MCF 10A (cell line): ENCODE measurements at places on chromosomes 12 and 14. TPM values are rescaled to one million over a fixed set of nuclear protein-coding genes. Genes with fewer than 3 reads are reported as not detected.

The C12orf60 gene
- total RNA-seq: 2.2 and 2.6 TPM in 2 replicates

DNA sequence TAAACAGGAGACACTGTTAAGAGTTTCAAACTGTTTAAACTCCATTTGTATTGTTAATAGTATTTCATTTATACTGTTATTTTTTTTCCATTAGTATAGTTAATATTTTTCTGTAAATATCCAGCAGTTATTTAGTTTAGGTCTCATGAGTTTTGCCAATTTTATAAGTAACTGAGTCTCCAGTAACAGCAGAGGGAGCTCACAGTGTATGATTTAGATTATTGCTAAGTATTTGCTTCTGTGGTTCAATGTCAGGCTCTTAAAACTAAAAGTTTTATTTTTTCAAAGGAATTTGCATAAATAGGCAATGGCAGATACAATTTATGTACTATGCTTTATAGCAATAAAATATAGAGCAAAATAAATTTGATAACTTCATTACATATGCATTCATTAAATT is 209.7 kb downstream of the ATXN7L3B start:
- DNase-seq: peak; percentile 22

- no peak for DNase-seq
Observed at GRCh38 chr12:100388382-100388781, 31.5 kb downstream of the SLC17A8 start.

GRCh38 chr14:89908712-89909450 is 45.6 kb downstream of the EFCAB11 start:
- DNase-seq: peak; percentile 35

The FOXG1 gene
- total RNA-seq: not detected in 2 replicates

The TTC6 gene
- 0.96 and 0.98 TPM in 2 replicates for total RNA-seq

The OR4E2 gene
- total RNA-seq: not detected in 2 replicates

DNA sequence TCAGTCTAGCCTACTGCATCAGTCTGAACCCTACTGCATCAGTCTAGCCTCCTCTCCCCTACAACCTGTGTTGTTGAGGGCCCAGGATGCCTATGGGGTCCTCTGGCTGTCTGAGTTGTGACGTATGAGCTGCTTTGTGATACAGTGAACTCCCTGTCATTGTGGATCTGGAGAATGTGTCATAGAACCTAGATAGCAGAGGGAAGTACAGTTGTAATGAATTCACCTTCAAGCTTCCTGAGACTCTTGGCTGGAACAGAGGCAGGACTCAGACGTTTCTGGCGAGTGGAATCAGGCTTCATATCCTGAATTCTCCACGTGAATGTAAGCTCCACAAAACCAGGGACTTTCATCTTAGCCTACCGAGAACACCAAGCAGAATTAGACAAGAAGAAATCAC is 17.0 kb downstream of the TBK1 start:
- no peak for DNase-seq

The ZDHHC22 gene
- total RNA-seq: not detected in 2 replicates

DNA sequence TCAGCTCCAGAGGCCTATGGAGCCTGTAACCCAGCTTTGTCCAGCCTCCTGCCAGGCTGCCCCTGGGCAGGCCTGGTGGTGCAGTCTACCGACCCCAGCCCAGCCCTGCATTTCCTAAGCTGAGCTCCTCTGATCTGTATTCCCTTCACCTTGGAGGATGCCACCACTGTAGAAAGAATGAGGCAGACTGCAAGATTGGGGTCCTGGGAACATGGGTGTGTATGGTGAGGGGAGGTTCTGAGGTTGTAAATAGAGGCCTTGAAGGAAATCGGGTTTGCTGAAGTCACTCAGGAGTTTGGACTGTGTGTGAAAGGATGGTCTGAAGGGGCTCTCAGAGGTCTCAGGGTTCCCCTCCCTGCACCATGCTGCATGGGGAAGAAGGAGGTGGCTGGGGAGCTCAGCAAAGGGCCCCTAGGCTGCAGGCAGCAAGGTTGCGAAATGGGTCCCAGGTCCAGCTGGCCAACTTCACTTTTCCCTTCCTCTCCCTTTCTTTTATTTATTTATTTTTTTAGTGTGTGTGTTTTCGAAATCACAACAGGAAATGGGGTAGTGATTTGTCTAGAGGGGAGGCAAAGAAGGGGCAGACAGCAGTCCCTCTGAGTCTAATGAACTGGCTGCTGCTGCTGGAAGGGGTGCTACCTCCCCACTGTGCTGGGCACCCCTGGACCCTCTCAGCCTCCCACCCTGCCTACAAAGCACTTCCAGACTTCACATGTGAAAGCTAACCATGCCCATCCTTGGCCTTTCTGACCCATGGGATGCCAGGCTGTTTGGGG is 1.2 kb upstream of the LRP1-AS start:
- DNase-seq: peak; percentile 81

DNA sequence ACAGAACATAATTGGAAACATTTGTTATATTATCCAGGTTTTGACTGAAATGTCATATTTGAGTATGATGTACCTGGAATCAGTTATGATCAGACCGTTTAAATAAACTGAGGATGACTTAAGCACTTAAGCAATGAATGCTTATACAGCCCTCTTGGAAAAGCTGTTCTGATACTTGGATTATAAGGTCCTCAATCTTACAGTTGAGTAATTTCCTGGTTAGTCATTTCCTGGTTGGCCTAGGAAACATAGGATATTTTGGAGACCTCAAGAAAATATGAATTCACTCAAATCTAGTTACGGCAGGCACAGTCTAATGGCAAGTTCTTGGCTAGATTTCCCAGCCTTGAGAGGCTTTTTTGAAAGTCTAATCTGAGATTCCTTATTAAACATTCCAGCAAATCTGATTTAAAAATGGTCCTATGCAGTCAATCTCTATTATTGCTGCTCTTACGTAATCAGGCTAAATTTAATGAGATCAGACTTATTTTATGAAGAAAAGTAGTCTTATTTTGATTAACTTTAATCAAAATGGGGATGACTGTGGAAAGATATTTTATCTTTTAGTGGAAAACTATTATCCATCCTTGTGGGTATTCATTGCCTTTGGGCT is 447.2 kb downstream of the SNAPC1 start:
- peak; percentile 80 for DNase-seq

GRCh38 chr12:112938751-112939150 is 477 bp downstream of the OAS3 start:
- DNase-seq: peak; percentile 15

GRCh38 chr14:101840649-101841369 is 79.3 kb downstream of the PPP2R5C start:
- DNase-seq: no peak

DNA sequence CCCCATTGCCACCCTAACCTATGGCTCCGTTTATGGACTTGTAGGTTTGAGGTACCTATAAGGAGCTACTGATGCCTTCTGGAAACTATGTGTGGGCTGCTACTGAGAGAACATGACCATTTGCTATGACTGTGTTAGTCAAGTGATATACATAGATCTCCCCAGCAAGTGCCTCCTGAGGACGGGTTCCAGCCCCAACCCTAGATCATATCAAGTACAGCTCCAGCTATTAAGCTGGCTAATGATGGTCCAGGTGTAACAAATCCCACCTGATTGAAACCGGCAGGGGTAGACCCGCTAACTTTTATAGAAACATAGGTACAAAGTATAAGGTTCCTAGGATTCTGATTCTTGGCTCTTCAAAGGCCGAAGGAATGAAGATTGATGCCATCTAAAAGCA is 23.7 kb downstream of the NINJ2 start:
- no peak for DNase-seq

DNA sequence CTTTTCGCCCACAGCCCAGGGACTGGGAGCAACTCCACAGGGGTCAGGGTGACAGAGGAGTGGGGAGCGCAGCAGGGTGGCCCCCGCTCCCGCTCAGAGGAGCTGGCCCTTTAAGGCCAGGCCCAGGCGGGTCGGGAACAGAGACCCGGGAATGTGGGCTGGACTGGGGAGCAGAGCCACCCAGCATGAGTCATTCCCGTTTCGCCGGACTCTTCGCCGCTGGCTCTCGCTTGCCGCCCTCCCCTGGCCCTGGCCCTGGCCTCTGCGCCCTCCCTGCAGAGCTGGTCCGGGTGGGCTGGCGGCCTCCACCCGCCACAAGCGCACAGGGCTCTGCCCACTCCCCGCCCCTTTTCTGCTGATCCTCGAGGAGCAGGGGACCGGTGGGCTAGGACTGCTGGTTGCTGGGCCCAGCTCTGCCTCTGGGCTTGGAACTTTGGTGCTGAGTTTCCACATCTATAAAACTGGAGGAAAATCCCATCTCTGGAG is 92.8 kb downstream of the NINJ2 start:
- peak; percentile 92 for DNase-seq

DNA sequence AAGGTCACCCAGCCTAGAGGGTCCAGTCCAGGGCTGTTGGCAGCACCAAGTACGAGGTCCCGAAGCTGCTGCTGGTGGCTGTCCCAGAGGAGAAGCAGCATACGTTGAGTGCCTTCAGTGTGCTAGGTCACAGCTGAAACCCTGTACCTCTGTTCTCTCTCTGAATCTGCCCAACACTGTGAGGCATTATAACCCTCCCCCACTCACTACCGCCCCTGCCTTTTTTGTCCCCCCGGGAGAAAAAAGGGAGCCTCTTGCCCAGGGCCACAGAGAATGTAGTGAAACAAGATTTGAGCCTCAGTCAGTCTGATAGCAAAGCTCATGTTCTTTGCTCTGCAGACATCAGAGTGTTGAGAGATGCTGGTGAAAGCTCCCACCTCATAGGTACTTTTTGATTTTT is 53.4 kb downstream of the PPP2R5C start:
- DNase-seq: no peak

DNA sequence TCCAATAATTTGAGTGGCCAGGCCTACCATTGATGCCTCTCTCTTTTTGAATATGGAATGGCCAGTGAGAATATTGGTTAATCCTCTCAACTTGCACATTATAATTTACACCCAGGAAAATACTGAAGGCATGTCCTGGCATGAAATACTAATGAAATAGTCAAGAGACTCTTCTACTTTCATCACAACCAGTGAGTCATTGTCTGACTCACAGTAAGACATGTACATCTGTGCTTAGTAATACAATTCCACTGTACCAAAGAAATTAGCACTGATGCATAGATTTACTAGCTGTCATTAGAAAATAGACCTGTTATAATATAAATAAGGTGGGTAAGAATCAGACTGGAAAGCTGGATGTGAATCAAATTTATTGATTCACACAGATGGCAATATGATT is 31.6 kb downstream of the KCNC2 start:
- DNase-seq: peak; percentile 97

DNA sequence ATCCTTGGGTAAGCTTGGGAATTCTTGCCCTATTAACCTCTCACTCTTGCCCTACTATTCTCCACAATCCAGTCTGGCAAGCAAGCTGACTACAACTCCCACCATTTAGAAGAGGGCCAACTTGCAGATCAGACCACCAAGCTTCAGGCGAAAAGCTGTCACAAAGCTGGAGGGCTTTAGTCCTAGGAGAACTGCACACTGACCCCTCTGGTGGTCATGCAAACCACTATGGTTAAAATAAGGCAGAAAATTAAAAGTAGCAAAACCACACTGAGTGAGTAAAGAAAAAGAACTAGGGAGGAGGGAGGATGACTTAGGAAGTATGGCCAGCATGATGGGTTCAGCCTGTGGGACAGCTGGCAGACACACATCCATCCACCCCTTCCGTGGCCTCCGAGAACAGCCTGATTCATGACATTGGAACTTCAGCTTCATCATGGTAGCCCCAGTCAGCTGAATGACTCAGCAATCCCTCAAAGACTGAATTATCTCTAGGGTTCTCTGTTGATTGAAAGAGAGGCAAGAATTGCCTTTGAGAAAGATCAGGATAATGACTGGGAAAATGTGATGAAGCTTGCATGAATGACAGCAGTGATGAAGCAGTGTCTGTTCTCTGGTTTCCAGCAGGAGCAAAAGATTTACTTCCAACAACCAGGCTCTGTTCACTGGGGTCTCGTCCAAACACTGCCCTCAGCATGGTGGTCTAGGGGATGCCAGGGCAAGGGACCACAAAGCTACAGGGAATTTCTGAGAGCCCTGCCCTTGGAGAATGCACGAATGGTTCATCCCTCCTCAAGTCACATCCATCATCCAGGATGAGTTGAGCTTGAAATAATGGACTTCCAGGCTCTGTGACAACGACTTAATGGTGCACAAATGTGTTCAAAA is 24.4 kb downstream of the PITPNM2 start:
- peak; percentile 92 for DNase-seq

The IGF1 gene
- total RNA-seq: not detected in 2 replicates

GRCh38 chr12:127810041-127810440 is 456.9 kb upstream of the TMEM132C start:
- DNase-seq: peak; percentile 35

The FBLN5 gene
- total RNA-seq: 4.3 and 14.8 TPM in 2 replicates

- peak; percentile 76 for DNase-seq
Observed at GRCh38 chr12:101773650-101774162, 34.4 kb upstream of the SYCP3 start.

DNA sequence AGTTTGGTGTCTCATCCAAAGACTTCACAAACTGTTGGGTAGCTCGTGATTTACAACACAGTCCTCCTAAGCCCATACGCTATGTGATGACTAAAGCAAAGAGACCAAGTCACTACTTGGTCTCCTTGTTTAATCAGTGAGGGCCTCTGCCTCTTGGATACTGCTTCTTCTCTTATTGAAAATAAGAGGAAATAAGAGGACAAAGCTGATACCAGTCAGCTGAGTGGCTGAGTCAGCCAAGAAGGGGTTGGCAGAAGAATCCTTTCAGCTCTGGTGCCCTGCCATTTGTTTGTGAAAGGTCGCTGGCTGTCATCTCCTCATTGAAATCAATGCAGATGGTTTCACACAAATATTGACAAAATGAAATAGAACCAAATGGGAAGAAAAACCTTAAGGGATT is 67.5 kb upstream of the SLC35F4 start:
- no peak for DNase-seq

DNA sequence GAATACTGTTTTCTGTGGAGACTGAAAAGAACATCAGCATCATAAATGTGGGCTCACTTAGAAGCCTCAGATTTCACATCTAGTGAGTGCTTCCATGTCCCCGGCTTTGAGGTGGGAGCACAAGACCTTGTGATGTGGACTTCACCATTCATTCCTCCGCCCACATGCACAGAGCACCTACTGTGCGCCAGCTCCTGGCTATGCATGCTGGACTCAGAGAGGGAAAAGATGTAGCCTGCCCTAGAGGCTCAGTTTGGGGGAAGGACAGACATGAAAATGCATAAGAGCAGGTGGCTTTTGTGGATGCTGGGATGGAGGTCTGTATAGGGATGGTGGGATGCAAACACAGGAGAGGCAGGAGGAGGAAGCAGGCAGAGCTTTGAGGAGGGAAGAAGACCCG is 65.0 kb downstream of the SERPINA3 start:
- no peak for DNase-seq

DNA sequence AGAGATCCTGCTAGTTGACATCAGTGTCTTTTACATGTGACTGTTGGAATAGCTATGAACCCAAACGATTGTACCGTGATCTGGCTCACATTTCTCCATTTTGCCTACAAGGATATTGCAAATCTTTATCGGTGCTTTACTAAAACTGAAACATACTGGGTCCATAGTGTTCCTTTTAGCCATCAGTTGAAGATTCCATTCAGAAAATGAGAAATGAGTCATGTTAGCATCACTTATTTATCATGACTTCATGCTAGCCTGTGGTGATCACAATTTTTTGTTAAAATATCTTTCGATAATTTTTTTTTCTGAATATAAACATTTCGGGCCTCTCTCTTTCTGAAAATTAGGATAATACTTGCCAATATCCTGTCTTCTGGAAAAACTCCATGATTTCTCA is 210.3 kb downstream of the EGLN3 start:
- no peak for DNase-seq

The GPR135 gene
- total RNA-seq: 7.6 and 7.7 TPM in 2 replicates
